ENCODE measurements at places on chromosomes 7 and 10. TPM values are rescaled to one million over a fixed set of nuclear protein-coding genes. Genes with fewer than 3 reads are reported as not detected.

The ASB10 gene
- total RNA-seq = not detected

The MYL10 gene
- total RNA-seq = not detected

The GRID2IP gene
- 0.39 TPM for total RNA-seq

The LARP4B gene
- 90.2 TPM for total RNA-seq

The TFEC gene
- total RNA-seq = 0.92 TPM

The PODXL gene
- 1.4 TPM for total RNA-seq
